Right kidney (tissue), 9 donors: ENCODE measurements at places on chromosomes 2 and 18.

DNA sequence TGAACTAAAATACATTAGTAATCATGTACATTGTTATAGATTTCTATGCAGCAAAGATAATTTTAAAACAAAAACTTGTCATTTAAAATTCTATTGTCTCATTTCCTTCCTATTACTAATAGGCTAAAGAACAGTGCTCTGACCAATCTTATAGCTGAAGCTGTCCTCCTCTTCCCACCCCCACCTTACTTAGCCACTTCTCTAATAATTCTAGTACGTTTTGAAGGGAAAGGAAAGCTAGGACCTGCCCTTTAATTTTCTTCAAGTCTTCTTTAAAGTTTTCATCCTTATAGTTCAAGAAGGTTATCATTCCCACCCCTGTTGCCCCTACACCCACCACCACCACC lies 121.6 kb downstream of the RBMS1 start:
- DNase-seq: no peak

DNA sequence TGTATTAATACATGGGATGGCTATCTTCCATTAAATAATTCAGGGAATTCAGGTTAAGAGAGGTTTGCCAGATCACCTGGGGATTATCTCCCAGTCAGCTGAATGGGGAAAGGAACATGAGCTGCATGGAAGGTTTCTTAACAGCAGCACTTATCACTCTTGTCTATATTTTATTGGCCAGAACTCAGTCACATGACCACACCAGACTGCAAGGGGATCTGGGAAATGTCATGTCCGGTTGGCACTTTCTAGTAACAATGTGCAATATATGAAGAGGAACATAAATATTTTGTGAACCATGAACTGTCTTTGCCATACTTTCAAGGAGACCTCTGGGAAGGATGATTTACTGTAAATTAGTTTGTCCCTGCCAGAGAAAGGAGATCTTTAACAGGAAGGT lies 599.1 kb downstream of the SLC4A3 start:
- DNase-seq: no peak

GRCh38 chr2:134218414-134218813 lies 35.5 kb upstream of the MGAT5 start:
- DNase-seq: no peak

GRCh38 chr2:16654833-16655444 lies 10.7 kb downstream of the CYRIA start:
- no peak for DNase-seq

DNA sequence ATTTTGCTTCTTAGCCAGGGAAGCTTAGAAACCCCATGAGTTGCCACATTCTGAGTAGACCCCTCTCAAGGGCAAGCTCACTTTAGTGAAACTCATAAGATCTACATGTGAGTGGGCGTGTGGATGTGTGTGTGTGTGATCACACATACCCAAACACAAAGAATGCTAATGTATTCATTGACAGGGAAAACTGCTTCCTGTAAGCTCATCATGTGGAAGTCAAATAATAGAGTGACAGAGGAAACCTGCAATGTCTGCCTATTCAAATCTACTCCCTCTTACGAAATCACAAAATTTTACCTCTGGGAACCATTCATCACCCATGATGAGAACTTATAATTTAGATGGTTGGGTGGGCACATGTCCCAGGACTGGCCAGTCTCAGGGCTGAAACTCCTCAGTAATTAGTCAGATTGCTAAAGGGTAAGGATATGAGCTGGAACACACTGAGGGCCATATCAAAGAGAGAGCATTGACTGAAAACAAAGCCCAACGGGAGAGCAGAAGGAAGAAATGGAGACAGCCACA lies 94.5 kb upstream of the CCDC150 start:
- DNase-seq: no peak

- DNase-seq: no peak
These were observed 2.8 kb downstream of the GDF7 start for GRCh38 chr2:20669562-20670314.

DNA sequence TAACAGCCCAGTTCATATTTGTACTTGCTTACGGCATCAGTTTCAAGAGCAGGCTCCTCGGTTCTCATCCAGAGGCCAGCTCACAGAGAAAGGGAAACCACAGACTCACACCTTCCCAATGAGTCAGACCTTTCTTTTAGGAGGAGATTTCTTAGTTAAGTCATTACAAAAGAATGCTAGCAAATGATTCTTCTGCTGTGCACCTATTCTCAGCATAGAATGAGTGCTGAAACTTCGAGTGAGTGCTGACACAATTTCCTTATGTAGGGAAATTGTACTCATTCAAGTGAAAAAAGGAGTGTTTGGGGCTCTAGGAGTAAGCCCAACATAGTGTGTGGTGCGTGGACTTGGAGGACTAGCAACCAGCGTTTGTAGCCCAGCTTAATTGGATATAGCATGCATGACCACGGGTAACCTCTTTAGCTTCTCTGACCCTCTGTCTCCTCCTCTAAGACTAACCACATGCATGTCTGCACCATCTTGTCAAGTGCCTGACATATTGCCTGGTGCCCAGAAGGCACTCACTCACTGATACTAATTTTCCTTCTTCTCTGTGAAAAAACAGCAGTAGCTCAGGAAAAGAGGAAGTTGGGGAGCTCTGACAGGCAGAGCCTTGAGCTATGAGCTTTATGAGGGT lies 87.0 kb downstream of the ALPK2 start:
- DNase-seq: no peak

- no peak for DNase-seq
These were observed 76.0 kb downstream of the TGIF1 start for GRCh38 chr18:3525870-3526420.

GRCh38 chr2:38649176-38649728 lies 16.7 kb upstream of the GALM start:
- DNase-seq: no peak

DNA sequence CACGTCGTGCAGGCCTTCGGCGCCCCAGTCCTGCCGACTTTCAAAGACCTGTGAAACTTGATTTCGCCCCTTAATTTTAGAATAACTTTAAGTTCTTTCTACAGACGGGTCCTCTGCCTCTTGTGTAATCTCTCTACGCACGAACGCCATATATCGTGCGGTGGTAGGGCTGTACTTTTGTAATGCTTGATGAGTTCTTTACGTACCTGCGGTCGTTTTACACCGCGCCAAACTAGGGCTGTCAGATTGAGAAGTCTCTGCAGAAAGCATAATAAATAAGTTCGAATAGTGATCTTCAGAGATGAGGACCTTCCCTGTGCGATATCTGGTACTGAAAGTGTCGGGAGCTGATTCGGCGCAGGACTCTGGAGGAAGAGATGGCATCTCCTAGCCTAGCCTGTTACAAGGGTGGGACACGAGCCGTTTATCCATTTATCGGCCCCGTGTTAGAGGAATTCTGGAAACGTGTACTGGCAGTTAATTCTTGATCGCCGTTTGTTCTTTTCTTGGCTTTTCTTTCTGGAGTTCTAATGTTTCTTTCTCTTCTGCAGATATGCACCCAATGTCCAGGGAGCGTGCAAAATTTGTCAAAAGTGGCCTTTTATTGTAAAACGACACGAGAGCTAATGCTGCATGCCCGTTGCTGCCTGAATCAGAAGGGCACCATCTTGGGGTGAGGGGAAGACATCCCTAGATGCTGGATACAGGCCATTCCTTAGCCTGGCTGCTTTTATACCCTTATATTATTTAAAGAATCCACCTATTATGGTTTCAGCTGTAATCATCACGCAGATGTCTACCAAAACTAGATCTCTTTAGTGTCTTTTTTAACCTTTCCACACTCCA lies 781 bp upstream of the SLC5A6 start:
- no peak for DNase-seq
